ENCODE measurements at places on chromosomes 13 and 19. TPM values are rescaled to one million over a fixed set of nuclear protein-coding genes. Genes with fewer than 3 reads are reported as not detected.

Gene TEX30
- total RNA-seq = 10.0 TPM

DNA sequence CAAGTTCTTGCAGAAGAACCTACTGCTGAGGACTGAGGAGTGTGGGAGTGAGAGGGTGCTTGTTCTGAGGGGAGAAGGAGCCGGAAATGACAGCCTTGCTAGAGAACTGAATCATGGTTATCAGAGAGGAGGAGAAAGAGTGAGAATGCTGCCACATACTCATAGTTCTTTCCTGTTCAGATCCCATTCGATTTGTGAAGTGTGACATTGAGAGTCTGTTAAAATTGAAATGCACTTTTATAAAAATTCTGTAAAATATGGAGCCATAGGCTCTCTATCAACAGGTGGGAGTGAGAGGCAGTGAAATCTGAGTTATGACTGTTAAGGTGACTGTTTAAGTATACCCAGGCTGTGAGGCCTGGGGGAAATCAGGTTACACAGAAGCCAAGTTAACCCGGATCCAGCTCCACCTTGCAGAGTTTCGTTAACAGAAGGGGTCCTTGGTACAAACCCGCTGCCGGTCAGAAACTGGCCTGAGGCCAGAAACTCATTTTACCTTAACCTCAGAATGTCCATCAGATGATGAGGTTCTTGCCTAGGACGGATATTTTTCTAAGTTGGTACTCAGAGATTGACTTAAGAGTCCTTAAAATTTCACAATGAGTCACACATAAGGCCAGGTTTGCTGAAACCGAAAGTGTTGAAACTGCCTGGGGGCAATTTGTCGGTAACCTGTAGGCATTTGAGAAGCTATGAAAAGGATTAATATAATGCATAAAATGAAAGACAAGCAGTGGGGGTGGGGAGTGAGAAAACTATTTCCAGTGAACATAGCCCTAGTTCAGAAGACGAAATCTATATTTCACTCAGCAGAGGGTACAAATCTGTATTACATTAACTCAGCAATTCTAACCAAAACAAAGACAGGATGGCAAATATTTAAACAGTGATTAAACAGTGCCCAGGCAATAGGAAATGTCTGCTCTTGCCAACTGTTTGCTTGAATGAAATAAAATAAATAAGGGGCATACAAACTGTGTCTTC lies 350.5 kb downstream of the KCNRG start:
- DNase-seq = no peak

GRCh38 chr13:100069278-100069677 lies 19.6 kb upstream of the PCCA start:
- DNase-seq = no peak

GRCh38 chr19:51695088-51695487 lies 2.0 kb downstream of the SPACA6 start:
- DNase-seq = no peak

Gene RFPL4AL1
- not detected for total RNA-seq

Gene XAB2
- 44.3 TPM for total RNA-seq

- DNase-seq = no peak
These were observed 9.5 kb downstream of the NR2F6 start for GRCh38 chr19:17235971-17236777.

Gene HIF3A
- 41.6 TPM for total RNA-seq

- DNase-seq = no peak
These were observed 27.6 kb downstream of the ELL start for GRCh38 chr19:18494267-18494607.

Gene POSTN
- total RNA-seq = 0.66 TPM

Gene TGFBR3L
- total RNA-seq = 1.5 TPM

DNA sequence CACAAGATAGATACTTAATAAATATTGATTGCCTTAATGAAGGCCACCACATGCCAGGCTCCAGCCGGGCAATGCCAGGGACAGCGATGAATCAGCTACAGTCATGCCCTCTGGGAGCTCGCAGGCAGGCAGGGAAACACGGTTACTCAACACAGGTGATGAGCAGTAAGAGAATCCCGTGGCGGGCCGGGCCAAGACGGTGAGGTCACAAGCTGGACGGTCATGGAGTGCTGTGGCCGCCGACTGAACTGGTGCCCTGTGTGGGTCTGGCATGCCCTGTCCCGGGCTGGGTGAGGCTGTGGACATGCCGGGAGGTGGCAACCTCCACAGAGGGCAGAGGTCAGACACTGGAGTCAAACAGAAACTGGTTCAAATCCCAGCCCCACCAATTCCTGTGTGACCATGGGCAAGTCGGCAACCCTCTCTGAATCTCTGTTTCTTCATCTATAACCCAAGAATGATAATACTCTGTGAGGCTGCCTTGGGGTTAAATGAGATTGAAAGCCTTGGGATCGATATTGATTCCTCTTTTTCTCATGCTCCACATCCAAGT lies 13.2 kb upstream of the PAK4 start:
- no peak for DNase-seq
